Hematopoietic multipotent progenitor cell treated with erythropoietin and hydrocortisone succinate and interleukin-3 and kit ligand, for 15 days (in vitro differentiated cells): ENCODE measurements at places on chromosomes 1 and 21.
A peak's percentile ranks its signal among the peaks of the same experiment; 100 is the strongest.

GRCh38 chr1:247084771-247085170 is 6.2 kb upstream of the ZNF670 start:
- no peak for DNase-seq

DNA sequence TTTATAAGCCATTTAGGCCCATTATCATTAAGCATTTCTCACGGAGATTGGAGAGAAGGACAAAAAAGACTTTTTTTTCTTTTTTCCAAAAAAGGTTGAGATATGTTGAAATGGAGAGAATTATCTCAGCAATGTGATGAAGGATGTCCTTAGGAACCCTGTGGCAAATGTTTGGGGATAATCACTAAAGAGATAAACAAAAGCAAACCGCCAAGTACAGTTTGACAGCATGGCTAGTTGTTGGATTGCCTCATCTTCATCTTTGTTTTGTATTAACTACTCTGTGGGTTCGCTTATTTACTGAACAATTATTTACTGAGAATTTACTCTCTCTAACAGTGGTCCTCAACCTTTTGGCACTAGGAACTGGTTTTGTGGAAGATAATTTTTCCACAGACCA is 97.4 kb upstream of the HP1BP3 start:
- DNase-seq = no peak

GRCh38 chr1:159851407-159851806 is 11.1 kb downstream of the VSIG8 start:
- peak; percentile 15 for DNase-seq

DNA sequence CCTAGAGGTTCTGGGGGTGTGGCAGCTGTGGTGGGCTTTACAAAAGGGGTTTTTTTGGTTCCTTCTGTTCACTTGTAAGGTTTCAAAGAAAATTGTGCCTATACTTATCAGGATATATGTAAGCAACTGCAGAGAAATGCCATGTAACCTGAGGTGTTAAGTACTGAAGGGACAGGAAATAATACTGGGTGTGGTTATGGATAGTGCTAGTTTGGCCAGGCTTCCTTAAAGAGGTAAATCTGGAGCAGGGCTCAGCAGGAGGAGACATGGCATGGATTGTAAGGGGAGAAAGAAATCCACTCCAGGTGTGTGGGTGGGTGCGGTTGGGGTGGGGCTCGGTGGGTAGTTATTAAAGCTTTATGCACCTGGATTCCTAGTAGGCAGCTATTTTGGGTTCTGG is 28.3 kb downstream of the KIRREL1 start:
- DNase-seq = no peak

GRCh38 chr21:25862596-25862995 is 127.8 kb downstream of the GABPA start:
- DNase-seq = peak; percentile 32

DNA sequence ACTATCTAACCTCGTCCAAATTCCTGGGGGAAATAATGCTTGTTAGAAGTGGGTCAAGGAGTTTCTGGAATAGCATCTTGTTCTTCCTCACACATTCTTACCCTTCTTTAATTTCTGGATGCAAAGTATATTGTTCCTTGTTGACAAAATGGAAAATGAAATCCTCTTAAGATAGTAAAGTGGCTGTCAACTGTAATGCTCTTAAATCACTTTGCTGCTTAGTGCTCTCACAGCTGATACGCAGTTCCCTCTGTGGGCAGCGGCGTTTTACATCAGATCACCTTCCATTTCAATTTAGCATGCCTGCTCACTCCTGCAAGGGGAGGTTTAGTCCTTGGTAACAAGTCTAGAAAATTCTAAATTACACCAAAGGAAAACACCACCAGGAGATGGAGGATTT is 113.1 kb downstream of the DNM3 start:
- DNase-seq = no peak

- DNase-seq = no peak
These were observed at the start of gene SPSB1 for GRCh38 chr1:9292361-9293240. Gene SPSB1 (plus strand): TSS chr1:9292894. CDS start chr1:9355892, 62,998 bp downstream.

GRCh38 chr1:29311352-29312030 is 75.2 kb downstream of the PTPRU start:
- DNase-seq = no peak

DNA sequence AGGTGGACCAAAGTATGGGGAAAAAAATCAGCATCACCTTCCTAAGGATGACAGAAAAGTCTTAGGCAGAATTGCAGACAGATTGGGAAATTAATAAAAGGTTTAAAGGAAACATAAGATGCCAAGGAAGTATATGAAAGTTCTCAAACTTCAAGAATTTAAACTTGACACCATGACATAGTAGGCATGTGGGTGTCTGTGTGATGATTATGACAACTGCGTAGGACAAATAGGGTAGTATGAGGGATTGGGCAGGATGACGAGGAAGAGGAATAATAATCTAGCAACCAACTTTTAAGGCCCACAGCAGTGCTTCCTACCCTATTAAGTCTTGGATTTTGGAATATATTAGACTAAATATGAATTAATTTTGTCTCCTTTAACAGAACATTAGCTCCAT is 52.4 kb downstream of the HNRNPR start:
- DNase-seq = no peak

- DNase-seq = no peak
These were observed 37.9 kb downstream of the RLF start for GRCh38 chr1:40199126-40199525.

GRCh38 chr21:40278345-40278744 is 411.1 kb downstream of the PCP4 start:
- DNase-seq = no peak

DNA sequence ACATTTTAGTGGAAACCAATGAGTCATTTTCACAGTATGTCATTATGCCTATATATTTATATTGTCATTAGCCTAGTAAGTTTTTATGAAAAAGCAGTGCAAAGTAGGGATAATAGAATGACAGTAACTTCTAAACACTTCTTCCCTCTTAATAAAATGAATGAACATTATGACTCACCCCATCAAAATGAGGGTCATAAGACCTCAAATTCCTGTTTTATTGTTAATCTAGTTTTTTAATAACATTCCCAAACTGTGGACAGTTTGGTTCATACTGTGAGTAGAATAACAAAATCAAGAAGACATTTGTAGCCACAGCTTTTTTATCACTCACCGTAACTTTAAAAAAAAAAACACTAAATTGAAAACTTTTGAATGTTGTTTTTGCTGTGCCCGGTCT is 160.5 kb downstream of the LRRC40 start:
- DNase-seq = no peak

GRCh38 chr1:227886993-227887696 is 60.6 kb downstream of the WNT9A start:
- no peak for DNase-seq

- DNase-seq = no peak
These were observed 14.3 kb upstream of the PCP4 start for GRCh38 chr21:39852726-39853500.

DNA sequence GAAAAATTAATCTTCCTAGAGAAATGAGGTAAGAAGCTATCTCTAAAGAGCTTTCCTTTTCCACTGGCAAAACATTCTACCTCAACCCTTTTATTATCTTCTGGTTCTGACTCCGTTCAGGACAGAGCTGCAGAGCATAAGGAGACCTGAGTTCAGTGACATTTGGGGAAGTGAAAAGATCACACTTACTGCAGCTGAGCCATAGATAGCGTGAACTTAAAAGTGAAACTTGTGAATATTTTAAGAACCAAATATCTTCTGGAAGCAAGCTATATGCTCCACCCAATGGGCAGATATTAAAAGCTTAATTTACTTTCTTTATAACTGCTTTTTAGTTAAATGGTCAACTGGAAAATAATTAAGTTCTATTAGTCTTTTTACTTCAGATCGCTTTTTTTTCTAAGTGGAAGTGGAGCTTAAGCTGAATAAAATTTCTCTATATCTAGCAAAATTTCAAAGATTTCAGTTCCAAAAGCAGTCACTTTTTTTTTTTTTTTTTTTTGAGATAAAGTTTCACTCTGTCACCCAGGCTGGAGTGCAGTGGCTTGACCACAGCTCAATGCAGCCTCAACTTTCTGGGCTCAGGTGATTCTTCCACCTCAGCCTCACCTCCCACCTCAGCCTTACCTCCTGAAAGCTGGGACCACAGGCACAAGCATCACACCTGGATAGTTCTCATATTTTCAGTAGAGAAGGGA is 11.9 kb downstream of the PTPN22 start:
- DNase-seq = peak; percentile 47

DNA sequence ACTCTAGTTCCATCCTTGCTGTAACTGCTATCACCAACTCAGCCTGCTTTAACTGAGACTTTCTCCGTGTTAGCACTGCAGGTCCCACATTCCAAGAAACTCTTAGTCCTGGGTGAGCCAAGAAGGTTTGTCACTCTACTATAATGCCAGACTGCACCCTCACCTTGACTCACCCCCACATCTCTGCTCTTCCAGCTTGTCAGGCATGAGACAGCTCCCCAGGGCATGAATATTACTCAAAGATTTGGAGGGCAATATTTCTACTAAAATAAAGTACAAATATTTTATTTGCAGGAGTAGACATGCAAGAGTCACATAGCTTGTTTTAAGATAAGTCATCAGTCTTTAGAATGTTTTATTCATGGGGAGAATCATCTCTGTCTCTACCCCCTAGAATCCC is 110.2 kb downstream of the MATN1 start:
- DNase-seq = no peak

- DNase-seq = no peak
These were observed 59.9 kb downstream of the ADSS2 start for GRCh38 chr1:244391761-244392160.

DNA sequence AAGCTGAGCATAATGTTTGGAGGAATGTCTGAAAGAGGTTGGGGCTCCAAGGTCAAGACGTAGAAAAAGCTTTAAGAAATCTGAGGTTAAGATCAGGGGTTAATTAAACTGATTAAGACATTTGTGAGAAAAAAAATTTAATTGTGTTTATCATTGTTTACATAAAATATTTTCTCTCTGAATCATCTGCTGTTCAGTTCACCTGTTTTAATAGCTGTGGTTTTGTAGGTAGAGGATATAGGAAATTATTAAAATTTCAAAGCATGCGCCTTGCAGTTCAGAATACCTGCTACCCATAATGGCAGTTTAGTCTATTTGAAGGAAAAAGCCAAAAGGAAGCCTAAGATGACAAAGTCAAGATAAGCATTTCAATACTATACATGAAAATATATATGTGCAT is 153.2 kb downstream of the SPATA46 start:
- DNase-seq = no peak

DNA sequence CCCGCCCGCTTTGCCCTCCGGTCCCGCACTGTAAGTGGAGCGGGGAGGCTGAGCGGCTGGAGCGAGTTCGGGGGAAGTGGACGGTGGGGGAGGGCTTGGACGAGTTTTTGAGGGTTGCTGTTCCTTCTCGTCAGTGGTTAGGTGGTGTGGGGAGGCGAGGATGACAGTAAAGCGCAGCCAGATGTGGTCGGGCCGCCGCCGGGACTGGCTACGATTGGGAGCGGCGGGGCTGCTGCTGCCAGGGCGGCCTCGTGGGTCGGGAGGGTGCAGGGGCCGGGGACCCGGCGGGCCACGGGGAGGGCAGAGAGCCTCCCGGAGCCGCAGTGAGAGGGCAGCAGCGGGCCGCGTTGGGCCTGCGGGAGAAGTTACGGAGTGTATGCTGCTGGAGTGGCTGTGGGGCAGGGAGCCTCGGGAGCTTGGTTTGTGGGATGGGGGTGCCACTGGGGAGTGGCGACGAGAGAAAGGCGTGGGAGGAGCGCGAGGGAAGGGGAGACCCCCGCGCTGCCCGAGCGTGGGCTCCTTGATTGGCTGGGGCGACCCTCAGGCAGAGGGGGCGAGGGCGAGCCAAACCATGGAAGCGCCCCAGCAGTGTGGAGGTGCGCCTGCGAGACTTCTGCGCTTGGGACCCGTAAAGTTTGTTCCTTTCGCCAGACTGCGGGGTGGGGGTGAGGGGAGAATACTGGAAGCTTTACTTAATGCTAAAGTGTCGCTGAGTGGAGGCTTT is 2.1 kb downstream of the ADGRL2 start:
- no peak for DNase-seq

GRCh38 chr21:46552274-46552673 is 52.6 kb downstream of the S100B start:
- DNase-seq = no peak

DNA sequence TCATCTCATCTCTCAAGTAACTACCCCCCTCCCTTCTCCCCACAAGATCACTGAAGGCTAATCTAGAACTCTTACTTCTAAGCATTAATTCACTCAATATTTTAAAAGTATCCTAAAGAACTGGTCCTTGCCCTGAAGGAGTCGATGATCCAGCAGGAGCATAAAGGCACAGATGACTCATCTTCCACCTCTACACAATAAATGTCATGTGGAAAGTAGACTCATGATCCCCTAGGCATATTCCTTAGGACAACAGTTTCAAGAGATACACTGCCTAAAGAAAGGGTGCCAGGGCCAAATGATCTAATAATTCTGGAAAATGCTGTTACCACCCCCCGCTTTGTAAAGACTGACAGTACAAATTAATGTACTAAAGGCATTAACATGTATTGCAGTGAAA is 85.8 kb upstream of the DIRAS3 start:
- no peak for DNase-seq

DNA sequence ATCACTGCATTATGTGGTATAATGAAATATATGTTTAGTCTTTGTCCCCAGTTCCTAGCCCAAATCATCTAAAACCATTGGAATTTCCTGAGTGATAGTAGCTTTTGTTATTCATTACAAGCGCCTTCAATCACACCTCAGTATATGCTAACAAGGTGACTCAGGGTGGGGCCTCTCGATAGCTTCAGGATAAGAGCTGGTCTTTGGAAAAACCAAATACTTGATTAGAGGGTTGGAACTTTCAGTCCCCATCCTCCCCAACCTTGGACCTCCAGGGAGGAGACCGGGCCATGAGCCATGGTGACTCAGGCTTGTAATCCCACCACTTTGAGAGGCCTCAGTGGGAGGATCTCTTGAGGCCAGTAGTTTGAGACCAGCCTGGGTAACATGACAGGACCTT is 5.1 kb upstream of the BRDT start:
- no peak for DNase-seq

GRCh38 chr1:193960499-193960898 is 774.1 kb upstream of the B3GALT2 start:
- DNase-seq = no peak

- DNase-seq = no peak
These were observed 22.2 kb upstream of the GBP1 start for GRCh38 chr1:89087241-89087640.

DNA sequence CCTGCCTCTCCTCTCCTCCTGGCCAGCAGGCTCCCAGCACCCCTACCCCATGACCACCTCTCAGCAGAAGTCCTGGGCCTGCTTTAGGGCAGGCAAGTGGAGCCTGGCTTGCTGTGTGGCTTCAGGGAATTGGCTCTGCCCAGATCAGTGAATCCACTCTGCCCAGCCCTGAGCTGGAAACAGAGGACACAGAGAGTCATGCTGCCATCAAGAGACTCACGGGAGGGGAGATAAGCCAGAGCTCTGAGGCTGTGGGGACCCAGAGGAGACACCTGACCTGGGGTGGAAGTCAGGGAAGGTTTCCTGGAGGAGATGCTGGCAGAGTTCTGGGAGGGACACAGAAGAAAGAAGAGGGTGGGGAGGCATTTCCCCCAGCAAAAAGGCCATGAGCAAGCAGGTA is 54.2 kb downstream of the GLIS1 start:
- no peak for DNase-seq
